Epithelial cell of prostate (primary cell): ENCODE measurements at places on chromosomes 13 and 19.

- no peak for DNase-seq
These were observed 681 bp upstream of the ZNF606 start for GRCh38 chr19:58003174-58003828.

DNA sequence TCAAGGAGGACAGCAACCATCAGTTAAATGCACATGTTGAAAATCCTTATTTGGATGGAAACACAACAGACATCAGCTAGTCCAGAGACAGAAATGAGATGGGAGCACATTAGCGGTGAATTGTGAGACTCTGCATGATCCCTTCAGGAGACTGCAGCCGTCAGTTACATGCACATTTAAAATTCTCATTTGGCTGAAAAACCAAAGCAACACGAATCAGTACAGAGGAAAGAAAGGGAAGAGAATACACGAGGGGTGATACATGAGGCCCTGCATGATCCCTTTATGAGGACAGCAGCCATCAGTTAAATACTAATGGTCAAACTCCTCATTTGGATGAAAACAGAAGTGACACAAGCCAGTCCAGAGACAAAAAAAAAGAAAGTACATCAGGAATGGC lies 123.4 kb downstream of the PTPRS start:
- DNase-seq, result no peak

DNA sequence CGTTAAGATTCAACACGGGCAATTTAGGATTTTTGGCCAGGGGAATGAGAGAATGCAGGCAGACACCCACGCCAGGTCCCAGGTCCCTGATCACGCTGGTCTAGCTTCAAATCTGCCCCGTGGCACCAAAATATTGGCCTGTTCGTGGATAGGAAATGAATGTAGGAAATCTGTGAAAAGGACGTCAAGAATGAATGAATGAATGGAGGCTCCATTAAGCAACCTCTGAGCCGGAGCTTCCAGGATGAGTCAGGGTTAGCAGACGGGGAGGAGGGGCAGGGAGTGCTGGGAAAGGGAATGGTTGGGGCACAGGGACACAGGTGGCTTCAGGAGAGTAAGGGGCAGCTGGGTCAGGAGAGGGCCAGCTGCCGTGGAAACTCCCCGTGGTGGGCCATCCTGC lies 4.2 kb downstream of the SULT2B1 start:
- no peak for DNase-seq

- no peak for DNase-seq
These were observed 10.9 kb upstream of the KDM4B start for GRCh38 chr19:4957981-4958380.

DNA sequence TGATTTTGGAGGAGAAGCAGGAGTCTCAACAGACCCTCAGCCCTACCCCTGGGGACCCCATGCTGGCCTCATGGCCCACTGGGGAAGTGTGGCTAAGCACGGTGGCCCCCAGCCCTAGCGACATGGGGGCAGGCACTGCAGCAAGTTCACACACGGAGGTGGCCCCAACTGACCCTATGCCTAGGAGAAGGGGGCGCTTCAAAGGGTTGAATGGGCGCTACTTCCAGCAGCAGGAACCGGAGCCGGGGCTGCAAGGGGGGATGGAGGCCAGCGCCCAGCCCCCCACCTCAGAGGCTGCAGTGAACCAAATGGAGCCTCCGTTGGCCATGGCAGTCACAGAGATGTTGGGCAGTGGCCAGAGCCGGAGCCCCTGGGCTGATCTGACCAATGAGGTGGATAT lies 14.9 kb downstream of the NCAN start:
- no peak for DNase-seq

DNA sequence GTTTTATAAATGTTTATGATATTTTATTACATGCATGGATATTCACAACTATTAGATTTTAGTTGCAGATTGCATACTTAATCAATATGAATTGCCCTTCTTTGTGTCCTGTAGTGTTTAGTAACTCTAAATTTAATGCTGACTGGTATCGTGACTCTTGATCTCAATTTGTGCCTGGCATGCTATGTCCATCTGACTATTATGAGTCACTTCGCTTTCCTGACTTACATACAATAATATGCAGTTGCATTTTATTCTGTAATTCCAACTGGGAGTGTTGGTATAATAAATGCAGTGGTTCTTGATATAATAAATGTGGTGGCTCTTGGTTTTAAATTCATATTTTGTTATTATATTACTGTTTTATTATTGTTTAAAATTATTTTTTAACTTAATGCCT lies 277.5 kb downstream of the LIG4 start:
- DNase-seq, result no peak

GRCh38 chr19:16463991-16464575 lies 7.7 kb downstream of the EPS15L1 start:
- no peak for DNase-seq
